Stimulated activated naive CD4-positive, alpha-beta T cell treated with Interleukin-2 at 50 U/mL for 16 hours (primary cell): ENCODE measurements at places on chromosomes 6 and 20.

- DNase-seq: no peak
Measured at GRCh38 chr6:144372611-144373594, 87.8 kb downstream of the UTRN start.

- DNase-seq: no peak
Measured at GRCh38 chr6:74166849-74167248, 470.8 kb downstream of the CD109 start.

DNA sequence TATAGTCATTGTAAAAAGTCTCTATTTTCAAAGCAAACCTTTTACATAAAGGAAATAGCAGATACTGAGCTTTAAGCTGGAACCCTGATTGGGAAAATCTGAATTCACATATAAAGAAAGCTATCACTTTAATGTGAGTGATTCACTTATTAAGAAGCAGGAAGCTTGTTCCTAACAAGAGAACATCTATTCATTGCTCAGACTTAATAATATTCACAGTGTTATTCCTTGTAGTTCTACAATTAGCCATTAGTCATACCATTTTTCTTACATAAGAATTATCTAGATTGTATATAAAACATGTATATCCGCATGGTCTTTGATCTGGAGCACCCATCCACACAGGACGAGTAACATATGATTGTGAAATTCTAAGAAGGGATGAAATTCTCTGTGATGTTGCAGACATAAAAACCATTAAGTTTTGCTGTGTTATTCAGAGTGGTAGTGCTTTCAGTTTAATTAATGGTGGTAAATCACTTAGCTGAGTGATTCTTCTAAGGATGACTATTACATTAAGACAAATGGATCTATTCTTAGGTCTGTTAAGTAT lies 71.1 kb upstream of the FOXQ1 start:
- no peak for DNase-seq

GRCh38 chr6:134575221-134575620 lies 257.3 kb upstream of the SGK1 start:
- DNase-seq: no peak

DNA sequence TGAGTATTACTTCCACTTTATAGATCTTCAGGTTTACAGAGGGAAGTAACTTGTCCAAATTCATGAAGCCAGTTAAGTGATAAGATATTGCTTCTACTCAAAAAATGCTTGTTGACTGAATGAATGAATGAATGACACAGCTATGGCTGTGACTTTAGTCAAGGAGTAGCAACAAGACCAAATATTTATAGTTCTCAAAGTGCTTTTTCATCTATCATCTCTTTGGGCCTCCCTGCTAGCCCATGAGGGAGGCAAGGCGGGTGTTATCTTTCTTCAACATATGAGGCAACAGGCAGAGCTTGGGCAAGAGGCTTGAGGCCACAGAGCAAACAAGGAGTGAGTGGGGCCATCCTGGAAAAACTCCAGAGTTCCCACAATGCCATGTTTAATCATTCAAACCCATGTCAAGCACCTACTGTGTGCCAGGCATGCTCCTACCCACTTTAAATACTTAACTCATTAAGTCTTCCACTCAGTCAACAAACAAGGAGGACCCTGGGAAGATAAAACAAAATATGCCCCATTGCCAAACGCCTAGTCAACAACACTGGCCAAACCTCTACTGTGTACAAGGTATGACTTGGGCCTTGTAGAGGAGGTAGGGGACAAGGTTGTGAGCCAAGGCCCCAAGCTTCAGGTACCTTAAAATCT lies 15.9 kb downstream of the BCL2L1 start:
- no peak for DNase-seq
